Activated CD4-positive, alpha-beta T cell treated with anti-CD3 and anti-CD28 coated beads for 4 hours (primary cell): ENCODE measurements at places on chromosomes 16 and 17.

- no peak for DNase-seq
Observed at GRCh38 chr17:60557805-60558204, 31.8 kb upstream of the APPBP2 start.

- no peak for DNase-seq
Observed at GRCh38 chr16:81581107-81581506, 136.5 kb downstream of the CMIP start.

GRCh38 chr16:2858245-2859025 is 465 bp upstream of the PRSS22 start:
- DNase-seq: no peak

DNA sequence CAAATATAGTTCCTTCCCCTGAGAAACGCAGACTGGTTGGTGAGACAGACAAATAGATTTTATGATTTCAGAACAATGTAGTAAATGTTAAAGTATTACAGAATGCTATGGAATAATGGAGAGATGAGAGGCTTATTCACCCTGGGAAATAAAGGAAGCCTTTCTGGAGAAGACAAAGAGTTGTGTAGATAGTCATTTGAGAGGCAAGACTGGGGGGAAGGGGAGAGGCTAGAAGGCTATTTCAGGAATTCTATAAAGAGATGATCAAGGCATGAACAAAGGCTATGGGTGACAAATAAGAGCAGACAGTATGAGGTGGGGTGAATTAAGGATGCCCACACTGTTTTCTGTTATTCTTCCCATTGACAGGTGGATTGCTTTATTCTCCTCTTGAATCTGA is 211.4 kb downstream of the GRIN2A start:
- no peak for DNase-seq

DNA sequence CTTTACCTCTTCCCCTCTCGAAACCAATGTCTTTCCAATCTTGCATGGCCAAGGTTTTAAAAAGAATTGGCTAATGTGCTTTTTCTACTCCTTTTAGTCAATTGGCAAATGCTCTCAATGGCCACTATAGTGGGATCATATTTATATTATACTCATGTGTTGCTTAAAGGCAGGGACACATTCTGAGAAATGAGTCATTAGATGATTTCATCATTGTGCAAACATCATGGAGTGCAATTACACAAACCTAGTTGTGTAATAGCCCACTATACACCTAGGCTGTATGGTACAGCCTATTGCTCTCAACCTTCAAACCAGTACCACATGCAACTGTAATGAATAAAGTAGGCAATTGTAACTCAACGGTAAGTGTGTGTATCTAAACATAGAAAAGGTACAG is 180.9 kb downstream of the HS3ST3A1 start:
- no peak for DNase-seq

DNA sequence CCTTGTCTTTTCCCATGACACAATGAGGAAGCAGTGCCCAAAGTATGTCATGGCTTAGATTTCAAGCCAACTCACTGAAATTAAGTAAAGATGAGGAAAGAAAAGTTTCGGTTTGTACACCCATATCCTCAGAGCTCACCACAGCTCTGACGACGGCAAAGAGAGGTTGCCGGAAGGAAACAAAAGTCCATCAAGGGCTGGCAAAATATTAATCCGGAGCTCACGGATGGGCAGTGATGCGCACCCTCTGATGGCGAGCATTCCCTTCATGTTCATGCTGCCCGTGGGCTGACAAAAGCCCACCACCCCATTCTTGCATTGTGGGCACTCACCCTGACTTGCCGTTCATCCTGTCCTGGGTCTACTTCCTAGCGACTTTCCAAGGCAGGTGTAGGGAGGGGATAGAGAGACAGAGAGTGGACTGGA is 103.1 kb downstream of the SOX9 start:
- no peak for DNase-seq

GRCh38 chr16:21617607-21618006 is 18.2 kb downstream of the METTL9 start:
- DNase-seq: no peak

GRCh38 chr17:1315891-1316403 is 36.5 kb downstream of the TRARG1 start:
- DNase-seq: no peak

DNA sequence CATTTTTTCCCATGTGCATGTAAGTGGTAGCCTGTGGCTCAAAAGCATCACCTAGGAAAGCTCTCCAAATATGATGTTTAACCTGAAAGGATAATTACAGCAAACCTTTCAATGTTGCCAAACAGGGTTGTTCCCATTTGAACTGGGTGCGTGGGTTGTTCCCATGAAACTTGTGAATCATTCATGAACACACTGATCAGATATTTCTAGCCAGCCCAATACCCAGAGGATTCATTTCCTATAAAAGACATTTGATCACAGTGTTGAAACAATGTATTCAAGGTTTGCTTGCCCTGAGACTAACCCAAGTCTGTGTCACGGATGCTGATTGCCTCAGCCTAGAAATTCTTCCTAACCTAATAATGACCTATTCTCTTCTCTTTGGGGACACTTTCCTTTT is 12.9 kb downstream of the KRT39 start:
- no peak for DNase-seq

GRCh38 chr16:59330019-59330670 is 596.0 kb upstream of the GOT2 start:
- DNase-seq: no peak

- DNase-seq: no peak
Observed at GRCh38 chr17:16462070-16462864, 29.7 kb downstream of the LRRC75A start.

- DNase-seq: peak; percentile 56
Observed at GRCh38 chr16:1678500-1679098, 520 bp downstream of the JPT2 start.

GRCh38 chr16:56932721-56933619 is 1.0 kb downstream of the HERPUD1 start:
- peak; percentile 36 for DNase-seq

DNA sequence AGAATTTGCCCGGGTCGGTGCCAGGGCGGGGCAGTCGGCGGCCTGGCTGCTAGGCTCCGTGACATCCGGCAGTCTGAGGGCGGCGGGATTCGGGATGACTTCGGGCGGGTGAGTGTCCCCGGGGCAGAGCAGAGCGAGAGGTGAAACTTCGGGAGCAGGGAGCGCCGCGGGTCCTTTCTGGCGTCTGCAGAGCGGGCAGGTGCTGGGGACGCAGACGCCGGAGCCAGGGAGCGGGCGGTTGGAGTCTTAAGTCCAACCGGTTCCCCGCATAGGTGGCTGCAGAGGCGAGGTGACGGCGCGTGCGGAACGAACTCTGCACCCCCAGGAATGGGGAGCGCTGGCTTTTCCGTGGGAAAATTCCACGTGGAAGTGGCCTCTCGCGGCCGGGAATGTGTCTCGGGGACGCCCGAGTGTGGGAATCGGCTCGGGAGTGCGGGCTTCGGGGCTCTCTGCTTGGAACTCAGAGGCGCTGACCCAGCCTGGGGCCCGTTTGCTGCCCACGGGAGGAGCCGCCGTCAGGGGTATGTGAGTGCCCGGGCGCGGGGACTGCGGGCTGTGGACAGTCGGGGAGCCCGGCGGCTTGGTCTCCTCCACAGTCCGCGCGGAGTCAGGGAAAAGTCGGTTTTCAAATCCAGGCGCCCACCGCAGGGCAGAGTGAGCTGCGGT is at the start of gene B4GALNT2:
Gene B4GALNT2 (plus strand): TSS at position 71 of the 666 bp plus-strand sequence. CDS start 24 bp downstream, at position 95.
- DNase-seq: peak; percentile 3

- DNase-seq: no peak
Observed at GRCh38 chr17:40452921-40453378, 9.7 kb downstream of the IGFBP4 start.

GRCh38 chr17:7705269-7706255 is 560 bp downstream of the EFNB3 start:
- no peak for DNase-seq

DNA sequence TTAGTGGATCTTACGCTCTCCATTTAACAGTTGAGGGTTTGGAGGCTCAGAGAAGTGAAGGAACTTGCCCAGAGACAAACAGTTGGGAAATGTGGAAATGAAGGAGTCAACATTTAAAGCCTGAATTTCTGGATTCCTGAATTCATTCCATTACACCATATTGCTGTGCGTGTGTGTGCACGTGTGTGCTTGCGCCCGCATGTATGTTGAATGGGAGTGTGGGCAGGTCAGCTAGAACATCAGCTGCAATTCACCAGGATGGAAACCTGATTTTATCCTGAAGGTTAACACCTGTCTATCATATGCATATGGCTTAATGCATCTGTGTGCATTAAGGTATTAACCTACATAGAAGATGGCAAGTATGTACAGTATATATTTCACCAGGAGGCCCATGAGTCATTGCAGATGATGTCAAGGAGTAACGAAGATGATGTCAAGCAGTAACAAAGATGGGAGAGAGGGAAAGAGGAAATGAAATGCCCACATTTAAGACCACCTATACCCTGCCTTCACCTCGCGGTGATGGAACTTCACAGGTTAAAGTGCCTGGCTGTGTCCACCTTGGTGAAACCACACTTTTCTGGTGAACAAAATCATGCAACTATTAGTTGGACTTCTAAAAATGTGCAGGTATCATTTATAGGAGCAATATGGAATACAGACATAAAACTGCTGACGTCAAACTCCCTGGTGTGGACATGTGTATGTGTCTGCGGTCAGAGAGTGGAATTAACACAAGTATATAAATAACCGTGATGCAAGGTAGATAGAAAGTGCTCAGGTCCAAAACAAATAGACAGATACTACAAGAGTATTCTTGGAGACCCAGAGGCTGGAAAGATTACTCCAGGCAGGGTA is 832 bp upstream of the ADAP2 start:
- no peak for DNase-seq

DNA sequence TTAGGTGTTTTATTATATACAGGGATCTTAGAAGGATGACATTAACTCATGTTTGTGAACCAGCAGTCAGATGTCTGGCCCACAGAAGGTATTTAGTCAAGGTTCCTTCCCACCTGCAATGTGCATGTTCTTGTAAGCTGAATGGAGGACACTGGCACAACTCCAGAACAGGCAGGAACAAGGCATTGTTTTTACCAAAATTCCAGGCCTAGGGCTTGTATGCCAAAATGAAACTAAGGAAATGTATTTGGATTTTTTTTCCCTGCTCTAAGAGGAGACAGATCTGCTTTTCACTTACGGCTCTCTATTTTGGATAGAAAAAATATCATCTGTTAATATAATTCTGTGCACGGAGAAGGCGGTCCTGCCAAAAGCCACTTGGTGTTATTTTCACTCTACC is 312.5 kb downstream of the GRIN2A start:
- no peak for DNase-seq

- DNase-seq: no peak
Observed at GRCh38 chr17:69573396-69573795, 158.9 kb downstream of the MAP2K6 start.
